ENCODE measurements at places on chromosomes 2 and 18.

GRCh38 chr2:35932276-35932963 lies 423.2 kb upstream of the CRIM1 start:
- no peak for DNase-seq

GRCh38 chr18:32730620-32731091 lies 42.2 kb downstream of the KLHL14 start:
- DNase-seq, result no peak

- DNase-seq, result no peak
Observed at GRCh38 chr2:10658041-10658913, 31.5 kb downstream of the NOL10 start.

DNA sequence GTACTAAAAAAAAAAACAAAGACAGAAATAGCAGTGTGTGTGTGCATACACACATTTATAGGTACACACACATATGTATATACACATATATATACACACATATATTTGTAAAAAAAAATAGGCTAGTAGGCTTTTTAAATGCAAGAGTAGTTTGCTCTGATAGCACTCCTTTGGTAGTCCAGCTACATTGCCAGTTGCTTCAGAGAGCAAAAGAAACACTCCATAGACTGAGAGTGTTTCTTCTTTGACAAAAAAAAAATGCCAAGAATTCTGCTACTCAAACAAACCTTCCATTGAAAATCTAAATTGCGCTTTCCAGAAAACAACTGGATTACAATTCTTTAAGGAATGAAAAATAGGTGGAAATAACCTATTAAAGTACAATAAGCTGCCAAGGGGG lies 365.9 kb upstream of the GALNT5 start:
- DNase-seq, result no peak

- no peak for DNase-seq
Observed at GRCh38 chr2:176834226-176834625, 378.4 kb upstream of the HNRNPA3 start.

DNA sequence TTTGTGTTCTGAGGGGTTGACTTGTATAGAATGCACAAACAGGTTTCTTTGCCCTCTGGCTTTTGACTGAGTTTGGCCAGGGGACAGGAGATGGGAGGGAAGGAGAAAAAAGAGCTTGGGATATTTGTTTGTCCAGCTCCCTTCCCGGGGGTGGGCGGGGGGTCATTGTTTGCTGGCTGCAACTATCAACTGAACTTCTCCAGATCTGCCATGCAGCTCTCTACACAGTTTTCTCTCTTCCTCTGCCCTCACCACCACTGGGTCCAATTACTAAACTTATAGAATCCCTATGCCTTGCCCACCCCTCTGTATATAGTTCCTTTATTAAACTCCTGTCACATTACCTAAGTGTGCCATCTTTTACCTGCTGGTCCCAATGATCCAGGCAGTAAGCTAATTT lies 32.8 kb upstream of the CHN1 start:
- DNase-seq, result no peak

GRCh38 chr2:19538411-19538963 lies 180.1 kb upstream of the OSR1 start:
- DNase-seq, result no peak

DNA sequence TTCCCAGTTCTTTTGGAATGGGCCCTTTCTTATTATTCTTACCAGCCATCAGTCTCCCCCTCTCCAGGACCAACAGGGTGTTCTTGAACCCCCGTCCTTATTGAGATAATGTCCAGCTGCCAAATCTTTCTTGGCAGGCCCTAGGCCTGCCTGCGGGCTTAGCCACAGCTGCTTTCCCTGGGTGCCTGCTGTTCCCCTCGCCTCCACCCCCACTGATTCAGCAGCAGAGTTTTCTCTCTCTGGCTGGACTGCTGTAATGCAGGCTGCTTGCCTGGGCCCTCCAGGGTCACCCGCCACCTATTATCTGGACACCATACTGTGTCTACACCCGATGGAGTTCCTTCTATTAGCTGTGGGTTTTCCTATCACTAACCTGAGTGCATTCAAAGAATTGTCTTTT lies 395.4 kb upstream of the ATP5MC3 start:
- no peak for DNase-seq
